NCI-H1048 (cell line): ENCODE measurements at places on chromosomes 7 and 10.

GRCh38 chr10:113960617-113961181 is 83.0 kb upstream of the ADRB1 start:
- no peak for DNase-seq

DNA sequence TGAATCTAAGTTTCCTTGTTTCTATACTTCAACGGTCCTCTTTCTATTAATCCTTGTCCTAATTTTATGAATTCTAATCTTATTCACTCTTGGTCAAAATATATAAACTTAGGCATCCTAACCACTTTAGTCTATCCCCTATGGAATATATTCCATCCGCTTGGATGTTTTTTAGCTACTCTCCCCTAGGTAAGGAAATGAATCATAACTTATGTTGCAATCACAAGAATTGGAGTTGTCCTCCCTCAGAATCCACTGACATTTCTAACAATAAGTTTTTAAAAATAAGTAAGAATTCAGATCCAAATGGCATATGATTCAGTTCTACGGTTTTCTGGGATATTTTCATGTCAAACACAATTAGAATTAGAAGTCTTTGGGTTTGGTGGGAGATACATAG is 1081.6 kb downstream of the SORCS1 start:
- DNase-seq = no peak

DNA sequence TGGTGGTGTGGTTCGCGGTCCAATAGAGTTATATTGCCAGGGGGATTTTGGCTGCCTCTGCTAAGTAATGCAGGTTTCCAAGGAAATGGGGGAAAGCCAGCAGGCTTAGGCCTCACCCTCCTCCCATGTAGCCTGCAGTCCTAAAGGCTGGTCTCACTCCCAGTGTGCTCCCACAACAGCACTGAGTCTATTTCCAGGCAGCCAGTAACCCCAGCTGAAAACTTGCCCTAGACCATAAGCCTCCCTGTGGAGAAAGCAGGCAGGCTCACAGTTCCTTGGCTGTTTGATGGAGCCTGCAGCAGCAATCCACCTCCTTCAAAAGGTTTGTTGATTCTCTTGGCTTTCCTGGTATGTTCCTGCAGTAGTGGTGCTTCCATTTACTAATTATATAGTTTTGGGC is 220.0 kb upstream of the ZNF804B start:
- no peak for DNase-seq

DNA sequence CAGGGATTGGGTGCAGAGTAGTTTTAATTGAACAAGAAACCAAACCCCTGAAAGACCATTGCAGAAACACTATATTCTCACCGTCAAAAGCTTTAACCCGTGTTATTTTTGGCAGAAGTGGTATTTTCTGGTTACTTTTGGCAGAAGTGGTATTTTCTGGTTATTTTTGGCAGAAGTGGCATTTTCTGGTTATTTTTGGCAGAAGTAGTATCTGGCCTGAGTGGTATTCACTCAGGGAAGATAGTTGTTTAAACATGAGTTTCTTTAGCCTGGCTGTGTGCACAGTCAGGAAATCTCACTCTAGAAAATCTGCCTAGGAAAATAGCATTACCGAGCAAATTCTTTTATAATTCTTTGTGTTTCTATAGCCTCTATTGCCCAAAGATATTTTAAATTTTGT is 322.7 kb downstream of the GFRA1 start:
- DNase-seq = no peak

- DNase-seq = no peak
These were observed 23.0 kb downstream of the TMEM120A start for GRCh38 chr7:75971309-75971960.

DNA sequence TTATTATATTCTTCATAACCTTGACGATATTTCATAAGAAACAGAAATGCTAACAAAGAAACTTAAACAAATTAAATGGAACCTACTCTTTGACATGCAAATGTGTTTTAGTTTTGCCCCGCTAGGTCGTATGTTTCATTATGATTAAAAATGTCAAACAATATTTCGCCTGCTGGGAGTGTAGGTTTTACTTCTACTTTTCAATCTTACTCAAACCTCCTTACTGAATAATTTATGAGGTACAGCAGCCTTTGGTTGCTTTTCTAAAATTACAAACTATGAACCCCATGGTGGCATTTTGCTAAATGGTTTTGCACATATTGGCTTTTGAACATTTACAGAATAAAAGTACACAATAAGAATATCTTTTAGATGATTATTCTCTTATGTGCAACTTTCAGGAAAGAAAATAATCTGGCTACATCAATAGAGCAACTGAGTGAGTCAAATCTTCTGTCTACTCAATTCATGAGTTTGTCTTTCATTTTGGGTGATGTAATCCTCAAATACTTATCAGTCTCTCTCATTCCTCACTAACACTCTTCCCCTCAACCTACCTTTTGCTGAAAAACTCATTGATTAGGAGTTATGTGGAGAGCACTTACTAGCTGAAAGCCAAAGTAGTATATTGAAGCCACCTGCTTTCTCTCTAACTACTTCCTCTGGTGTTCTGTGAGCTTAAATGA is 1226.4 kb downstream of the XPNPEP1 start:
- no peak for DNase-seq

DNA sequence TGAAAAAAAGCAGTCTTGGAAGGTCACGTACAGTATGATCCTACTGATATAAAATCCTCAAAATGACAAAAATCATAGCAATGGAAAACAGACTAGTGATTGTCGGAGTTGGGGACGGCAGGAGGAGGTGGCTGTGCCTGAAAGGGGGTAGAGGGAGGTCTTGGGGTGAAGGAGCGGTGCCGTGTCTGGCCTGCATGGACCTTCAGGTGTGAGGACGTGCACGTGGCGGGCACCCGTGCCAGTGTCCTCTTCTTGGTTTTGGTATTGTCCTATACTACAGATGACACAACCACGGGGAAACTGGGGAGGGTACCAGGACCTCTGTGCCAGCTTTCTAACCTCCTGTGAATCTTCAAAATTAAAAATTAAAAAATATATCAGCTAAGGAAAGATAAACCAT is 73.0 kb downstream of the COBL start:
- DNase-seq = no peak

DNA sequence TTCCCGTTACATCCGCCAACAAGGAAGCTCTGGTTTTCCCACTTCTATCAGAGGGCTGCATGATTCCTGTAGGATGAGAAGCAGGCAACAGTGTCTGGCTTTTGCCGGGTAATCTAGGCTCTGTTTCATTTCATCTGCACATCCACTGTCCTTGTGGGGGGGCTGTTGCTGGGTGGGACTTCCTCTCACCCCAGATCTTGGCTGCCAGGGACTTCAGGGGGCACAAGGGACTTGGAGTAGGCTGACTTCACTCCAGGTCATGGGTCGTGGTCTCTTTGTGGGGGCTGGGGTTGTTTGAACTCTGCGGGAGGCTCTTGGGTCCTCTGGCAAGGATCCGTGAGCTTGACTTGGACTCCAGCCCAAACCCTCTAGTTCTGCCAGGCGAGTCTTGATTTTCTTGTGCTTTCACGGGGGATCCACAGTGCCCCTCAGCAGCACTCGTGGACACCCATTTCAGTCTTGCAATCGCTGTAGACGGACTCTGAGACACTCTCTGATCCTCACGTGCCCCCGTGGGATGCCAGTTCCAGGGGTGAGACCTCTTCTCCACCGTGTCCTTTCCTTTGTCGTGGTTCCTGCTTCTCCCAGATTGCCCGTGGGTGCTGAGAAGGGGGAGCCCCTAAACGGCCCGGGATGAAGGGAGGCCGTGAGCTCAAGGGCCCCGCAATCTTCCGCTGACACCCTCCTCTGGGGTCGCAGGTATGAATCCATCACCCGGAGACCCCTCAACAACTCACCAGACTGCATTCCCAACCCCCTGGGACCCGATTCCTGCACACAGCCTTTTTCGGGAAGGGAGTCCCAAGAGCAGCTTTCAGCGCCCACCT is 21.4 kb upstream of the ZNF273 start:
- no peak for DNase-seq

GRCh38 chr7:26278770-26279169 is 12.9 kb upstream of the SNX10 start:
- no peak for DNase-seq

- DNase-seq = no peak
These were observed 3.5 kb downstream of the SH2D4B start for GRCh38 chr10:80540981-80541750.

DNA sequence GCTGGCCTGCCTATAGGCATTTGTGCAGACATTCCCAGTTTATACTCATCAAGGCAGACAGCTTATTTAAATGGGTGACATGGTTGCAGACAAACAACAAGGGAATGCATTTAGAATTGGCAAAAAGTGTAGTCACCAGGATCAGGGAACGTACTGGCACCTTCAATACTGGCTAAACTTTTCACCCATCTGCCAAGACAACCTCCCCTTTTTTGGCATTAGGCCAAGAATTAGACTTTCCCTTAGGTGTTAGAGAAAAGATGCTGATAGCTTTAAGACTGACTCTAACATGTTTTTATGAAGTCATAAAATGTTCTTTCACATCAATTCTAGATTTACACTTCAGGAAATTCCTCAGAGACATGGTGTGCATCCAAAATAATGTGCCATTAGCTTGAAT is 365.9 kb downstream of the PHTF2 start:
- no peak for DNase-seq

- no peak for DNase-seq
These were observed 3.4 kb downstream of the INHBA start for GRCh38 chr7:41699516-41699915.

DNA sequence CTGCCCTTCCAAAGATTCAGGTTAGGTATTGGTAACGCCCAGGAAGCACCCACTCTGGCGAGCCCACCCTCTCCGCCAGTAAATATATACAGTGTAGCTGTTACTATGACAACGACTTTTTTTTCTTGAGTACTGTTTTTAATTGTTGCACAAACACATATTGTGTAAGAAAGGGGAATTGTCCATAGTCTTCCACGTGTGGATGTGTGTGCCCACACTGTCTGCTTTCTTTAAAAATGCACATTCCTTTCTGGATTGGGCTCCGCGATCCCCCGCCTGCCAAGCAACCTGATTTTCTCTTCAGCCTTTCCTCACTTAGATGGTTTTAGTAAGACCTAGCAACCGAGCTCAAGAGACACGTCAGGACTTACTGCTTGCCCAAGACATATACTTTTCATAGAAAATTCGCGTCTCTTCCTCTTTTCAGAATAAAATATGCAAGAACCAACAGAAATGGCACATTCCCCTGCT is 247.8 kb downstream of the EBF3 start:
- no peak for DNase-seq

GRCh38 chr10:75236178-75236825 is 545 bp upstream of the COMTD1 start:
- no peak for DNase-seq

GRCh38 chr7:7920481-7920880 is 48.1 kb upstream of the GLCCI1 start:
- DNase-seq = peak; percentile 85

GRCh38 chr10:10956681-10957542 is 60.8 kb upstream of the CELF2 start:
- no peak for DNase-seq

DNA sequence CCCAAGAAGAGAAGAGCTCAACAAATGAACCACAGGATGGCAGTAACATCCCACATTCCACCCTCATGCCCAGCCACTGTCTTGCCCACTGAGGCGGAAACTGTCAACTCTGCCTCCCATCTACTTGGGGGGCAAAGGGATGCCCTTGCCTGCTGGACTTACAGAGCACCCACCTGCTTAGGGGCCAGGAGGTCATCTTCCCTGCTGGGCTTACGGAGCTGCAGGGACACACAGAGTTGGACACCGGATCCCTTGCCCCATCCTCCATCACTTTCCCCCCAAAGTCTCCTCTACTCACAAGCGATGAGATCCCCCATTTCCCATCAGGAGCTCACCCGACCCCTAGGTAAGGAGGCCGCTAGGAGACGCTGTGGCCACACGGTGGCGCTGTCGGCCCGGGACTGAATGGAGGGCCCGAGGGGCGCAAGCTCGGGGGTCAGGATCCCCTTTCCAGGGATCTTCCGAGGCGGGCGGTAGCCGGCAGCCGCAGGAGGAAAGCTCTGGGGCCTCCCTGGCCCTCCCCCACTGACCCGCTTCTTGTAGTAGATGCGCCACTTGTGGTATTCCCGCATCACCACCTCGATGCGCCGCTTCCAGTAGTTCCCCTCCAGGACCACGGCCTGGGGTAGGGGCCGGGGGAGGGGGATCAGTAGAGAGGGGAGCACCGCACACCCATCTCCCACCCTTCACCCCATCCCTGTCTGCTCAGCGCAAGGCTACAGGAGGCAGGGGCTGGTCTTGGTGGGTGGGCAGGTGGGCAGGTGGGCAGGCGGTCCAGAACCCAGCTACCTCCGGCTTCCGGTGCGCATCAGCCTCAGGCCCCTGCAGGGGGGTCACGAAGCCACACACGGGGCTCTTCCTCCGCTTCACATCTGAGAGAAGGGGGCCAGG is 17.3 kb downstream of the MLXIPL start:
- peak; percentile 58 for DNase-seq

GRCh38 chr7:1193593-1194424 is 33.8 kb upstream of the ZFAND2A start:
- DNase-seq = no peak

DNA sequence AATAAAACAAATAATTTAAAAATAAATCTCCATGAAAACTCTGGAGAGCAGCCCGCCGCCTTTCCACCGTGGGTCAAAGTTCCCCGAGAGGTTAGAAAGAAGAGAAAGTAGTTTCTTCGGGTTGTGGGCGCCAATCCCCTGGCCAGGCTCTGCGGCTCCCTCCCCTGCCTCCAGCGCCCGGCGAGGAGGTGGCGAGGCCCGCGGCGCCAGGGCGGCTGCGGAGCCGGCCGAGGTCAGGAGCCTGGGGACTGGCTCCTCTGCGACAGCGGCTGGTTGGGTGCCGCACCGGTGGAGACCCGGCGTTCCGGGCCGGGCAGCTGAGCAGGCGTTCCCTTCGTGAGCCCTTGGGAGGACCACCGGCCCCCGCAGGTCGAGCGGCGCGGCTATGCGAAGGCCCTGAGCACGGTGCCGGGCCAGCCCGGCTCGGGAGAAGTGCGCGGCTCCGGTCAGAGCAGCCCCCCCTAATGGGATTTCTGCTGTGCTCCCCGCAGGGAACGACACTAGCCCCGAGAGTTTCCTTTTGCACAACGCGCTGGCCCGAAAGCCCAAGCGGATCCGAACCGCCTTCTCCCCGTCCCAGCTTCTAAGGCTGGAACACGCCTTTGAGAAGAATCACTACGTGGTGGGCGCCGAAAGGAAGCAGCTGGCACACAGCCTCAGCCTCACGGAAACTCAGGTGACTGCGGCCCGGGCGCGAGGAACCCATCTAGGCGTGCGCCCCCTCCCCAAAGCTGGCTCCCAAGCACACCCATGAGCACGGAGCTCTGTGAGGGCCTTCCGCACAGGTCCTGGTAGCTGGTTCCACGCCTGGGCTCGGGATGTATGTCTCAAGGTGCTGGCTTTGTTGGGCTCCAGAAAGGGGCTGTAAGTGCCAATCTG is 2.8 kb downstream of the EMX2 start:
- no peak for DNase-seq

DNA sequence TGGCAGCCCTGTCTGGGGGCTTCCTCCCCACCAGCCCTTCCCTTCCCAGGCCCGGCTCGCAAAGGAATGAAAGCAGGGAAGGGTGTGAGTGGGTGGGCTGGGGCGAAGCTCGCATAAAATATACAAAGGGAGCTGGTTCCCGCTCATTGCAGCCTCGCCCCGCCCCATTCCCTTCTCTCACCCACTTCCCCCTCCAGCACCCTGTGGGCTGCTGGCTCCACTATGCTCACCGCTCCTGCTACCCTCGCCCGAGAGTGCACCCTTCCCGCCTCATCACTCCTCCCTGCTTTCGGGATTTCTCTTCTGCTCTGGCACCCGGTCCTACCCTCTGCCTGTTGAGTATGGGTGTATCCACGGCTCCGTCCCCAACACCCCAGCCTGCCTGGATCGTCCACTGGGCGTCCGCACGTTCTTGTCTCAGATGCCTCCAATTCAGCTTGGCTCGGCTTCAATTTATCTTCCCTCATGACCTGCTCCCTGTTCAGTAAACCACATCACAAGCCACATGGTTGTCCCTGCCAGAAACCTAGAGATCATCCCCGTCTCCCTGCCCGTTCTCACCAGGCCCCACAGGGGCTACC is 14.4 kb upstream of the TTYH3 start:
- DNase-seq = no peak
